ENCODE measurements at places on chromosomes 2 and 18.

GRCh38 chr2:129915303-129915840 is 64.1 kb upstream of the RAB6C start:
- no peak for DNase-seq

DNA sequence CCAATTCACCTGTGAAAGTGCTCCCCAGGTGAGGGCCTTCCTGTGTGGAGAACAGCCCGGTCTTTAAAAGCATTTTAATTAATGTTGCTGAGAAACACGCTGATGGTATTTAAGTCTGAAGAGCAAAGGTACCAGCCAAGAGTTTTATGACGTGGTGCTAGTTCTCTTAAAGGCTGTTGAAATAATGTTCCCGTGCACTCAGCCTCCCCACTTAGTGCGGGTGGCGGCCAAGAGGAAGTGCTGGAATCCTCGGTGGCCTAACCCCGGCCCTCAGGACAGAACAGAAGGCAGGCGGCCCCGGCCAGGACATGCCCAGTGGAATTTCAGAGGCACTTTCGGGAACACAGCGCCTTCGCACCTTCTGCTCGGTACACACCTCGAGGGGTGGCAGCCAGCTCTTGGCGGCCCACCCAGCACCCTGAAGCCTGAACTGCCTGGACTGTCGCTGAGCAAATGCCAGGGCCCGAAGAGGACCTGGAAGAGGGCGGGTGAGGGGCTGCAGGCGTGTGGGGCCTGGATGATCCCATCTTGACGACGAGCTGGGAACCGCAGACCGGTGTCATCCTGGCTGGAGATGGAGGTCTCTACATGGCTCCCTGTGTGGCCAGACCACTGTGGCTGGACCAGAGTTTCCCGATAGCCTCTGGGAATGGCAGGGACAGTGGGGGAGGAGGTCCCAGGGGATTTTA is 142.9 kb downstream of the ASB1 start:
- no peak for DNase-seq

GRCh38 chr2:36445185-36445866 is 89.7 kb downstream of the CRIM1 start:
- no peak for DNase-seq

DNA sequence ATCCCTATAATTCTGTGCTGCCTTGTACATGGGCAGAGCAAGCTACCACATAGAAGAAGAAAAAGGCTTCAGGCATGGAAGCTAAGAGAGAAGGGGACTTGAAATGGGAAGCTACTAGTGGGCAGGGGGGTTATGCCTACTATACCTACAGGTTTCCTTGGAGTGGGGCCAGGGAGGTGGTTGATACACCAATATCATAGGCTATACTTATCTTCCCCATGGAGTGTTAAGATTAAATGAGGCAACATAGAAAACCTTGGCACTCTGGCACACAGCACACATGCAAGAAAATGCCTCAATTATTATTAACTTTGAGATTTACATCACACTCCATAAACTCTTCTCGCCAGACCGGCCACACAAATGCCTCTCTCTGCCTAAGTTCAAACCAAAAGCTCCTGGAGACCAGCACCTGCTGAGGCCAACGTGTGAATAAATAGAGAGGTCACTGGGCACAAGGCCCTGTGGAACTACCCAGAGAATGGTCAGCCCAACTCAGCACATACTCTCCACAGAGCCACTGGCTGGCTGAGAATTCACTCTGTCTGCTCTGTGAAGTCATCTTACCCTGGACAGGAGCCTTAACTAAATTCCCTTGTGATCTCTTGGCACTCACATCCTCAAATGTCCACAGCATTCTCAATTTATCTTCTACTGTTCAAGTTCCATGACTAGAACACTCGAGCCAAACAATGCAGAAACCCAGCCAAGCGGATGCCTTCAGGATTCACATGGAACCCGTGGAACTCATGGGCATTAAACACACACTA is 498.7 kb downstream of the BCL11A start:
- DNase-seq: no peak

DNA sequence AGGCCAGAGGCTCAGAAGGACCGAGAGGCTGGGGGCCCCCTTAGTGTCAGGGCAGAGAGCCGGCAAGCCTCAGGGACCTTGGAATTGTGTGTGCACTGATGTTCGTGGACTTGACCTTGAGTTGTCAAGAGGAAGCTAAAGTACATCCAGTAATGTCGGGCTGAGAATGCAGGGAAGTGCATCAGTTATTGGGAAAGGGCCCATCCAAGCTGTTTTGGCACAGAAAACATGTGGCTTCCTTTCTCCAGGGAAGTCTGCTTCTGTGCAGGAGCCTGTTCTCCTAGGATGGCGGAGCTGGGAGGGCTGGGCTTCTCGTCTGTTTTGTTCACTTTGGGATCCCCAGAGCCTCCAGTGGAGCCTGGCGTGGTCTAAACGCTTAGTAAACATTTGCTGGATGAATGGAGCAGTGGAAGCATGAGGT is 23.7 kb downstream of the ATOH8 start:
- DNase-seq: no peak

- no peak for DNase-seq
These were observed 315.0 kb upstream of the TFPI start for GRCh38 chr2:187869195-187869594.

DNA sequence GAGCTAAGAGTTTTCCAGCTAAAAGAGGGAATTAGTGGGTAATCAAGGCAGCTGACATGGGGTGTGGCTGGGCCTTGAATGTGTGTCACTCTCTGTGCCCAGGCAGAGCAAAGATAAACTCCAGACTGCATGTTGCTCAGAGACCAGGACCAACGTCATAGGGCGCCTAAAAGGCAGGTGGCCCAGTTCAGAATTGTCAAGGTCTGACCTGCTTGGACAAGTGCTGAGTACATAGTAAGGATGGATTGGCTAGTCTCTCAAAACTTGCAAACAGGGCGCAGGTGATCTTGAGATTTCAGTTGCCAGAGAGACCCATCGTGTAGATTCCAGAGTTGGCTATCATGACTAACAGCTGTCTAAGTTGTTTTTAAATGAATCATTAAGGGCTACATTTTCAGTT is 19.0 kb downstream of the CLUL1 start:
- no peak for DNase-seq

- no peak for DNase-seq
These were observed 49.9 kb upstream of the SLC14A2 start for GRCh38 chr18:45565280-45565970.

GRCh38 chr2:46239847-46240181 is 57.4 kb upstream of the EPAS1 start:
- DNase-seq: no peak

DNA sequence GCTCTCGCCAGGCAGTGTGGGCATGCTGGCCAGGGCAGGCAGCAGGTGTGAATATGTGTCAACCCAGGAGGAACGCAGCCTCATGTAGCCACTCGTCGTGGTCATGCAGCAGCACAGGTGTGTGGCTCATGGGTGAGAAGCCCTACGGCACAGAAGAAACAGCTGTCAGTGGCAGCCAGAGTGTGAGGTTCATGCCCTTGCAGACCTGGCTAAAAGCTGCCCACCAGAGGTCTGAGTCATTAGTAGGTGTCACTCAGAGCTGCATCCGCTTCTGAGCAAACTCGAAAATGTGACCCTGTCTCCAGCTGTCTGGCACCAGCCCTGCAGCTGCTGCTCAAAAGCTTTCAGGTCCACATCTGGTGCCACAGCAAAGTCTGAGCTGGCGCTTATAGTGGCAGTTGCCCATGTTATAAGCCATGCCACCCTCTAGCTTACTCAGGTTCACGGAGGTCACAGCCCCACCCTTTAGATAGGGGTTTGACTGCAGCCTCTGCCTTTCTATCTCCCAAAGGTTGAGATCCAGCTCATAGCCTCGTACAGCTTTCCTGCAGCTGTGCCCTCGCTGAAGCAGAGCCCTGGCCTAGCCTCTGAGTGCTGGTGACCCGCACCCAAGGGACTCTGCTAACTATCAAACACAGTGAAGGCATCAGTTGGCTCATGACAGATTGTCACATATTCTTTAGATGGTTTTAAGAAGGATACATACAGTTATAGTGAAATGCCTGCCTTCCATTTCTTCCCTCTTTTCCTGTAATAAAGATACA is 195.0 kb downstream of the CCDC102B start:
- DNase-seq: no peak

DNA sequence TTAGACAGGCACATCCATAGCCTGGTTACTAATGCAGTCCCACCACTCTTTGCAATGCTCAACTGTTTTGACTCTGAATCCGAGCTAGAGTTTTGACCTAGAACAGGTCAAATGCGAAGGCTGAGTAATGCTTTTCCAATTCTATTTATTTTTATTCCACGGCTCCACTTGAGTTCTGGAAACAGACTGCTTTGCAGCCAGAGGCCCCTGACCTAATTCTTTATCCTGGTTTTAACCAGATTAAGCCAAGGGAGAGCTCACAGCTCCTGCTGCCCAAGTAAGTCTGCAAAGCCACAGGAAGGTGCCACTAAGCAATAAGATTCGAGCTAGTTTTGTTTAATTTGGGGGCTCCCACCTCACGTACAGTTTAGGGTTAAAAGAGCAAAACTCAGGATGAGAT is 51.4 kb downstream of the MREG start:
- no peak for DNase-seq
